ENCODE measurements at places on chromosomes 7 and 10.

- DNase-seq = no peak
Observed at GRCh38 chr7:112120696-112121217, 85.4 kb downstream of the DOCK4 start.

DNA sequence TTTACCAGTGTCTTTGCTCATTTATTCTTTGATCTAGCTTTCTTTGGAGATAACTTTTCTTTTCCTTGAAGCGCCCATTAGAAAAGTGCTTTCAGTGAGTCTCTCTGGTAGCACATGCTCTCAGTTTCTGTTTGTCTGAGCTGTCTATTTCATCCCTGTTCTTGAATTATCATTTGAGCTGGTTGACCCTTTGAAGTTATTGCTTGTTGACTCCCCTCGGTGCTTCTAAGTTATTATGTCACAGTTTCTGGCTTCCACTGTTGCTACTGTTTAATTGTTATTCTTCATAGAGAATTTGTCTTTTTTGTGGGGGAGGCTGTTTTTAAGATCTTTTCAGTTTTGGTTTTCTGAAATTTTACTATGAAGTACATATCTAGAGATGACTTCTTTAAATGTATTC, 11.4 kb upstream of the PRF1 start:
- DNase-seq = no peak

- no peak for DNase-seq
Observed at GRCh38 chr10:33139181-33139646, 181.2 kb upstream of the ITGB1 start.

GRCh38 chr10:63391812-63392211, 74.0 kb downstream of the JMJD1C start:
- no peak for DNase-seq

DNA sequence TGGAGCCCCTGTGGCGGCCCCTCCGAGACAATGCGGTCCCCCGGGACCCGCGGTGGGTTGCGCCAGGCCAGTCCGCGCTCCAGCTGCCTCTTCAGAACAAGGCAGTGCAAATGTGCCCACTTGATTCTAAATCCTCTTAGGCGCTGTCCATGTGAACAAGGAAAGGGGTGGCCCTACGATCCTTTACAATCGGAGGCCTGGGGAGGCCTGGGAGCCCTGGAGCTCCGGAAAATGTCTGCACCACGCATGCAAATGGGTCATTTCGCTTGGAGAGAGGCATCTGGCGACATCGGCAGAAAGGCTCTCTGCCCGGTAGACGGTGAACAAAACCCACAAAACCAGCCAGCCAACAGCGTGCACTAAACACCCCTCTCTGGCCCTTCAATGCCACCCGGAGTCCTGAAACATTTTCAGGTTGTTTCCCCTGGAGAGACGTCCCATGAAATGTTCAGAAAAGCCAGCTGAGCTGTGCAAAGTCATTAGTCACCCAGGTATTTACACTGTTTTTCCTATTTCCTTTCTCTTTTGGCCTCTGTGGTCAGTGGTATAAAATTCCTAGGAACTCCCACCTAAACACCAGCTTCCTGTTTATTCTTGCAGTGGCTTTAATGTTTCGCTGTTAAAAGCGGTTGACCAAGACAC, 102.8 kb upstream of the ZNF438 start:
- DNase-seq = no peak

GRCh38 chr7:116518961-116519360, 5.9 kb upstream of the CAV1 start:
- no peak for DNase-seq

DNA sequence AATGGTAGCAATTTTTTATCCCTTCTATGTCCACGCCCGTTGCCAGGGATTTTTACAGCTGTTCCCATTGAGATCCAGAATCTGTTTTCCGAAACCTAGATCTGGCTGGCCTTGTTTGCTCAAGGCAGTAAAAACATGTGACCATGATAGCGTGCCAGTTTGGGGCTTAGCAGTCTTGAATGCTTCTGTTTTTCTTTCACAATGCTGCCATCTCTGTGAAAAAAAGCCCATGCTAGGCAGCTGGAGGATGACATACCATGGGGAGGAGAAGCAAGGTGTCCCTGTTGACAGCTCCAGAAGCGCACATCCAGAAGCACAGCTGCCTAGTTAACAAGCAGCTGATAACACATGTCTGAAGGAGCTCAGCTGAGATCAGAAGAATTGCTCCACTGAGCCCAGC, 2.2 kb upstream of the ZNF92 start:
- DNase-seq = no peak

DNA sequence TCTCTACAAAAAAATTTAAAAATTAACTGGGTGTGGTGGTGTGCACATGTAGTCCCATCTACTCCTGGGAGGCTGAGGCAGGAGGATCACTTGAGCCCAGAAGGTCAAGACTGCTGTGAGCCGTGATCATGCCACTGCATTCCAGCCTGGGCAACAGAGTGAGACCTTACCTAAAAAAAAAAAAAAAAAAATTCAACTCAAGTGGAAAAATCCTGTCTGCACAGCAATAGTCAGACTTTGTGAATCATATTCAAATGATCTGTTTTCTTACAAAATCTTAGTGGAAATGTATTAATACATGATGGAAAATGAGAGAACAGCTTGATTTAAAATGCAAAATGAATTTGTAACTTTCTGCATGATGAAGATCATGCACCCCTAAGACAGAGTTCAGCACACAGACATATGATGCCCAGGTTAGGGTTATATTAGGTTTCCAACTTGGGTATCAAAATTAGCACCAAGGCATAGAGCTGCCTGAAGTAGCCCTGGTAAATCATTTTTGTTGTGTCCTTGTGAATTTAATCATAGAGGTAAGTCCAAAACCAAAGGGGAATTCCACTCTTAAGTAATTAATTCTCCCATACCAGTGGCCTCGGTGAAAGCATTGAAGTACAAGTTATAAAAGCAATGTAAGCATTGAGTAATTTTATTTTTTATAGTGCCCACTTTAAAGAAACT, 93.8 kb downstream of the ADD3 start:
- DNase-seq = no peak

DNA sequence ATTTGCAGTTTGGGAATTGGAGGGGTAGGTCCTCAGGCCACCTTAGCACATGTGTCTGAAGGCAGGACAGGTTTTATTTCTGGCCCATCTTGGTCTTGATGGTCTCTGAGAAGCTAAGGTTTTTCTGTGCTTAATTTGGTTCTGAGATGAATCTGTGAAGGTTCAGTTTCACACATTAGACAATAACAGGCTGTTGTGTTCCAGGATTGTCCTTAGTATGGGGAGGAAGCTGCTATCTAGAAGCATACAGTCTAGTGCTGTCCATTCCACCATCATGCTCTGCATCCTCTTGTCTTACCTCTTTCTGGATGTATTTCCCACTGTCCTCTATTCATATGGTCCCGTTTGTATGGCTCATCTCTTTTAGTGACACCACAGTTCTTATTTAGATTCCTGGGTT, 7.1 kb downstream of the UBE2D1 start:
- DNase-seq = no peak

GRCh38 chr7:99140813-99141212, 3.1 kb downstream of the SMURF1 start:
- DNase-seq = no peak

DNA sequence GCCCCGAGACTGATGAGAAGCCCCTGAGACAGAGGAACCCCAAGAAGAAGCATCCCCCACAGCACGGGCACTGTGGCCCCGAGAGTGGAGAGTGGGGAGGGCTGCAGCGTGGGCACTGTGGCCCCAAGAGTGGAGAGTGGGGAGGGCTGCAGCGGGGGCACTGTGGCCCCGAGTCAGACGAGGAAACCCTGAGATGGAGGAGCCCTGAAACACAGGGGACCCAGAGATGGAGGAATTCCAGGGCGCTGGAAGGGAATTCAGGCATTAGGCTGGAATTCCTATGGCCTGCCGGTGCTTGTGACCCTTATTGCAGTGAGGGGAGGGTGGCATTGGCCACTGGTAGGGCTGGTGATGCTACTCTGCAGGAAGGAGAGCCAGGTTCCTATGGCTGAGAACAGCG, 168.6 kb upstream of the SHH start:
- DNase-seq = no peak

DNA sequence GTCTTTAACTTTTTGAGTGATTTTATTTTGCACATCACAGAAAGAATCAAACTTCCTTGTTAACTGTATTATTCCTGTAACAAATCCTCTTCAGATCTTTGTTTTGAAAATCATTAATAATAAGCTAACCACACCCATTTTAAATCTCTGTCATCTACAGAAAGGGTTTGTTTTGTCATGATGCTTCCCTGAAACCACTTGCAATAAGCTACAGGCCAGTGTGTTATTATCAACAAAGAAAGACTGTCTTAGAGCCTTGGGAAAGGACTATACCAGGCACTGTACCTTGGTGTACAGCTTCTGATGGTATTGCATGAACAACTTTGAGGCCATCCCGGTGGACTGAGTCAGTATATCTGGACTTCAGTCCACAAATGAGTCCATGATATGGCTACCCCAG, 145.3 kb upstream of the FAM3C start:
- no peak for DNase-seq

GRCh38 chr10:32995751-32996150, 37.7 kb upstream of the ITGB1 start:
- DNase-seq = no peak

- DNase-seq = no peak
Observed at GRCh38 chr7:74012842-74013249, 15.1 kb upstream of the ELN start.

- no peak for DNase-seq
Observed at GRCh38 chr10:131886237-131886636, 14.6 kb upstream of the PPP2R2D start.

GRCh38 chr7:129882531-129882930, 70.2 kb downstream of the UBE2H start:
- DNase-seq = no peak

DNA sequence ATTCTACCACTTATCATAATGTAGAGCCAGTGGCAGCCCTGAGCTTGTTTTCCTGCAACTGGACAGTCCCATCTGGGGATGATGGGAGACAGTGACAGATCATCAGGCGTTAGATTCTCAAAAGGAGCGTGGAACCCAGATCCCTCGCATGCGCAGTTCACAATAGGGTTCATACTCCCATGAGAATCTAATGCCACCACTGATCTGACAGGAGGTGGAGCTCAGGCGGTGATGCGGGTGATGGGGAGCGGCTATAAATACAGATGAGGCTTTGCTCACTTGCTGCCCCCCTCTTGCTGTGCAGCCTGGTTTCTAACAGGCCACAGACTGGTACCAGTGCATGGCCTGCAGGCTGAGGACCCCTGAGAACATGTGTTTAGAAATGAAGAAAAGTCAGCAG, 260.1 kb downstream of the CAMK1D start:
- DNase-seq = no peak

- DNase-seq = no peak
Observed at GRCh38 chr10:6301488-6302075, 98.8 kb downstream of the PFKFB3 start.

GRCh38 chr7:86942081-86942480, 117.4 kb downstream of the ELAPOR2 start:
- no peak for DNase-seq

DNA sequence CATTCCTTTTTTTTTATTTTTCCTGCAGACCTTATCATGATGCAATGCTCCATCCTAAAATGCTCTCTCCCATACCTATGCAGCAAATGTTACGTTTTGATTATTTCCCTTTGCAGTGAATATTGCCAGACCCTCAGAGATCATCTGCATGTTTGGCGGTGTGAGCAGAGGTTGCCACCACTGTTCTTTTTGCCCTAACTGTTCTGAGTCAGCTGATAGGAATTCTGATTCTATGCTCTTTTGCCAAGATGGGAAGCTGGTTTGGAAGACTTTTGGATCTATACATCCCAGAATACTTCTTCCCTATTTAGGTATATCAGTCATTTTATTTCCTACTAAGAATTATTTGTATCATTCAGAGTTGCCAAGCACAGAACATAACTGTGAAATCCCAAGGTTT, 130.5 kb downstream of the KLF6 start:
- no peak for DNase-seq

DNA sequence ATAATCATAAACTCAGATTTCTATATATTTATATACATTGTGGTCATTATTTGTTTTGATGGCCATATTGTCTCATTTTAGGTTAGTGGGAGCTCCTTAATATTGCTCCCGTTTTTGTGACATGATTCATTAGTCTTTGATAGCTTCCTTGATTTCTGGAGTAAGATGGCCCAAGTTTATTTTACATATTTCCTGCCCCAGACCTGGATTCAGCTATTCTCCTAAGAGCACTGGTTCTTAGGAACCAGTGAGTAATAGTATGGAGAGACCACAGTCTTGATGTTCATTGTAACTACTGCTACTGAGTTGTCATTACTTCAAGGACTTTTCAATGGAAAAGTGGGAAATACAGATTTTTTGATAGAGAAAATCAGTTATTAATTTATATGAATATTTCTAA, 6.0 kb downstream of the TFPI2 start:
- DNase-seq = no peak

DNA sequence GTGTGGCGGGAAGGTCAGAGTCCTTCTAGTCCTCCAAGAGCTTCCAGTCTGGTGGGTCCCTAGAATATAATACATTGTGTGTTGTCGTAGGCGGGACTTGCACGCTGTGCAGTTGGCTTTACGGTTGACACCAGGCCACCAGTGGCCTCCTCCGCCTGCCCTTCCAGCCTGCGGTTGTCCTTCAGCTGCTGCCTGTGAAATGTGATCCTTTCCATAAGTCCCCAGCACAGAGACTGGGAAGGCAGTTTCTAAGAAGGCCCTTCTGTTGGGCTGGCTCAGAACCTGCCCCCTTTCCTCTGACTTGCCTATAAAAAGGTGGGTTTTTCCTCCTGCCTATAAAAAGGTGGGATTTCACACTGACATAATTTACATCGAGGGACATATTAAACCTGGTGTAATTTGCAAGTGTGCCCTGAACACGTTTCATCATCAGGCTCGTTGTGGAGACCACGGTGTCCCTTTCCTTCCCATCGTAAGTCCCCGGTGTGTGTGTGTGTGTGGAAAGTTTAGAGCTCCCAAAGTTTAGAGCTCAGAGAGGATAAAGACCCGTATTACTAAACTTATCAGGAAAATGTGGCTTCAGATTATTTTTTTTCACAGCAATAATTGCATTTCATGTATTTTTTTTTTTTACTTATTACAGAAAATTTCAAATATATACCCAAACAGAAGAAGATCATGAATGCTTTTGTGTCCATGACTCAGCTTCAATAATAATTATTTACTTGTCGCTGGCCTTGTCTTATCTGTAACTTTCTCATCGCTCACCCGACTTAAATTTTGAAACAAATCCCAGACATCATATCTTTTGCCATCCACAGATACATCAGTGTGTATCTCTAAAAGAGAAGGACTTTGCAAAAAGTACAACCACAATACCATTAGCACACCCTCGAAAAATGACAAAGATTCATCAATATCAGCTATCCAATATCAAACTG, 45.1 kb downstream of the CUX1 start:
- no peak for DNase-seq

DNA sequence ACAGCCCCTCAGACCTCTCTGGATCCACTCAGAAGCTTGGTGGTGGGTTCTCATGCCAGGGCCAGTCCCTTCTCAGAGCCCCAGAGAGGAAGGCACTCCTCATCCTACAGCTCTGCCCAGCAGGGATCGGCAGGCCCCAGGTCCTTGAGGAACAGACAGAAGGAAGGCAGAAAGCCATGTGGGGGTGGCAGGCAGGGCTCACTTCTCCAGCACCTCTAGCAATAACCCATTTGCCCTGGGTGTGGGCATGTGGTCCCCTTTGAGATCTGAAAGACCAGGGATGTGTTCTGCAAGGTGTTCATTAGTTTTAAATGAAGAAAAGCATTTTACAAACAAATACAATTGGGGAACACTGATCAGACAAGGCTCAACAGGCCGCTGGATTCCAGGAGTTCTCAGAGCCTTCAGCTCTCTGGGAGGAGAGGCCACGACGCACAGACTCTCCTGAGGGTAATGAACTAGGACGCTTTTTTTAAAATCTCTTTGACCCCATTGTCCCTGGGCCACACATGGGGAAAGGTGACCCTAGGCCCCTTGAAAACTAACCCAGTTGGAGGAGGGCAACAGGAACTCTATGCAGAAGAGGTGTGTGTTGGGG, 40.6 kb downstream of the LDB3 start:
- DNase-seq = no peak

All from stimulated activated CD8-positive, alpha-beta memory T cell treated with anti-CD3 and anti-CD28 coated beads, Interleukin-4, amount 100 ng/mL, for 1 hour (primary cell).